ENCODE measurements at places on chromosomes 12 and 14. TPM values are rescaled to one million over a fixed set of nuclear protein-coding genes. Genes with fewer than 3 reads are reported as not detected.

The RASSF8 gene
- 149 TPM for total RNA-seq

The CEBPE gene
- total RNA-seq: not detected

The SDR9C7 gene
- total RNA-seq: not detected

The NANOG gene
- total RNA-seq: not detected

The SAMD15 gene
- 1.7 TPM for total RNA-seq

Data from smooth muscle cell of the pulmonary artery (primary cell).